Activated naive CD4-positive, alpha-beta T cell treated with anti-CD3 and anti-CD28 coated beads, Interleukin-2, amount 50 U/mL, for 72 hours (primary cell): ENCODE measurements at places on chromosomes 1 and 21.

GRCh38 chr1:13478692-13479091 is 35.1 kb downstream of the LRRC38 start:
- no peak for DNase-seq

GRCh38 chr1:15249081-15249480 is 2.1 kb downstream of the FHAD1 start:
- no peak for DNase-seq

GRCh38 chr1:50422675-50422945 is 633 bp downstream of the DMRTA2 start:
- DNase-seq, result no peak

DNA sequence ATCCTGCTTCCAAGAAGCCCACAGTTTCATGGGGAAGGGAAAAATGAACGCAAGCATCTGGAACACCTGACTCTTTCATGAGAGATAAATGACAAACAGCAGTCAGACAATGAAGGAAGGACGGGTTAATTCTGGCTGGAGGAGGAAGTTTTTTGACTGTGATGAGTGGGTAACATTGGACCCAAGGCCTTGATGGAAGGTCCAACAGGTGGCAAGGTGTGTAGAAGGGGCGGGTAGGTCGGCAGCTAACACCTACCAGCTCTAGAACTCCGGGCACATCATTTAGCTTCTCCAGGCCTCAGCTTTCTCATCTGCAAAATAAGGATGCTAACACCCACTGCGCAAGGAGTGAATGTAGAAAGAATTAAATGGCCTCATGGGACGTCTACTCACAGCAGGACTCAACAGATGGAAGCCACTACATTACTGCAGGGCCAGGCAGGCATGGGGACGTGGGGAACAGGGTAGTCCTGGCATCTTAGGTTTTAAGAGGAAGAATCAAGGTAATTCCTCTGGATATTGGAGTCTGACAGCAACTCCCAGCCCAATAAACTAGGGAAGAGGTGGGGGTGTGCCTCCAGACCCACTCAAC is 12.9 kb downstream of the GLIS1 start:
- DNase-seq, result no peak

GRCh38 chr1:17211377-17211776 is 6.4 kb downstream of the PADI1 start:
- no peak for DNase-seq

- DNase-seq, result no peak
These were observed 1.3 kb downstream of the BRINP3 start for GRCh38 chr1:190476321-190476720.

DNA sequence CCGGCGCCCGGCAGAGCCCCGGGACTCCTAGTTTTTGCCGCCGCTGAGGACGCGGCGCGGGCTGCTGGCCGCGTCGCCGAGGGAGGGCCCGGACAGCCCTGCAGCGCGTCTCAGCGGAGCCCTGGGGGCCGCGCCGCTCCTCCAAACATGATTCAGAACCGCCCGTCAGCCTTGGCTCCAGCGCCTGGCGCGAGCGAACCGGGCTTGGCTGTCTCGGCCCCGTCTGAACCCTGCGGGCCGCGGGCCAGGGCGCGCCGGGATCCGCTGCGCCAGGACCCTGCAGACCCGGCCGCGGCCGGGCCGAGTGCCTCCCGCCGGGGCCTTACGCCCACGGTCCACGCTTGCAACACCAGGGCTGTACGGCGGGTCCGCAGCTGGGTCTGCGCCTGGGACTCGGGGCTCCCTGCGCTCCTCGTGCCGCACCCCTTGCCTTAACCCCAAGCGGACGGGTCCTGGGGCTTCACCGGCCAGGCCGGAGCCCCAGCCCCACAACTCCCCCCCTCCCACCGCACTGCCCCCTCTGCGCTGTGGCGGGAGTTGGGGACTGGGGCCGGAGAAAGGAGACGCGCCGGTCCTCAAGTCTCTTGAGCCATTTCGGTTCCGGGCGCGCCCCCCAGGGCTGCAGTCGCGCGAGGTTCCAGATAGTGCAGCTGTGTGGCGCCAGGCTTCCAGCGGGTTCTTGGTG is 48.4 kb upstream of the CD34 start:
- DNase-seq, result peak; percentile 27

- no peak for DNase-seq
These were observed 6.2 kb upstream of the SLC5A9 start for GRCh38 chr1:48216313-48216712.

DNA sequence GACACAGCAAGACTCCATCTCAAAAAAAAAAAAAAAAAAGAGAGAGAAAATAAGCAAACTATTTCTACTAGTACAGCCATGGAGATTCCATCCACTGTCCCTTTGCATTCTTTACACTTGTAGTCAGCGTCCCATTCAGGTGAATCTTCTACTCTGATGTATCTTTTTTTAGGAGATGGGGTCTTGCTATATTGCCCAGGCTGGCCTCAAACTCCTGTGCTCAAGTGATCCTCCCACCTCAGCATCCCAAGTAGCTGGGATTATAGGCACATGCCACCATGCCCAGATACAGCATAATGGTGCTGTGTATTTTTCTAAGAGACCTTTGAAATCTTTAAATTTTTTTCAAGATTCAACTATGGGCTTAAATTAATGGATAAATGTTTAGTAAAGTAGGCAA is 8.1 kb upstream of the CENPL start:
- DNase-seq, result no peak

GRCh38 chr1:8017495-8018197 is 8.5 kb downstream of the ERRFI1 start:
- DNase-seq, result no peak

- no peak for DNase-seq
These were observed 58.8 kb upstream of the MAN1A2 start for GRCh38 chr1:117308311-117308916.

GRCh38 chr1:66678146-66678545 is 74.1 kb upstream of the DYNLT5 start:
- no peak for DNase-seq

GRCh38 chr21:34009193-34009592 is 64.2 kb upstream of the MRPS6 start:
- no peak for DNase-seq

DNA sequence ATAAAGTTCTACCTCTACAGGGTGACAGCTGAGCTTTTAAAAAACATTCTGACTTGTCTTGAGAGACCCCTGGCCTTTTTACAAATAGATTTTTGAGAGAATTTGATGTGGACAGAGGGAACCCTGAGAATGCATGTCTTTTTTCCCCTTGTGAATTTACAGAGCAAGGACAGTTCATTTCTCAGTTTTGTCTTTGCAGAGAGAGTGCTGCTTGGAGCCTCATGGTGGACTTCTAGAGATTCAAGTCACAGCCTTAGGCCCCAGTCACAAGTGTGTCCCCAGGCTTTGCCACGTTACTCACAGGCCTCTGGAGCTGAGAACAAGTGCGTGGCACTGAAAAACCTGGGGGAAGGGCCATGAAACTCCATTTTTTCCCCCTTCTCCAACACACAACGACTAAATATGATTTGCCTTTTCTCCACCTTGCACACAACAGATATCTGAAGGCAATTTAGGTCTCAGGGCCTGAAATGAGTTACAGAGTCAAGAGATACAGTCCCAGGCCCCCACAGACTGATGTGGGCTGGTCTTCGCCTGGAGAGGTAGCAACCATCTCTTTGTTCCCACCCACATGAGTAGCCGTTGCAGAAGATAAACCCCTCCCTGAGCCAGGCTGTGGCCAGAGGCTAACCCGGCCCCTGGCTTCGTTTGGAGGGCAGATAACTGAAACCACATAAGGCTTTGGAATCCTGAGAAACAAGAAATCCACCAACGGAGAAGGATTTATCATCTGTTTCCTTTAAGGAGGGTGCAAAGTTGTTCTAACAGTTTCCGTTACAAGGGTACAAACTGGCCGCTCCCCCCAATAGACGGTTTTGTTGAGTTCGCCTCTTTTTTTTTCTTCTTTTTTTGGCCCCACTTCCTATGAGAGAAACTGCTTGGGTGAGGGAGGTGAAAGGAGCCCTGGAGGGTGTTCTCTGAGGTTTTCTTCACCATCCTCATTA is 1.0 kb upstream of the PIGV start:
- DNase-seq, result peak; percentile 28

DNA sequence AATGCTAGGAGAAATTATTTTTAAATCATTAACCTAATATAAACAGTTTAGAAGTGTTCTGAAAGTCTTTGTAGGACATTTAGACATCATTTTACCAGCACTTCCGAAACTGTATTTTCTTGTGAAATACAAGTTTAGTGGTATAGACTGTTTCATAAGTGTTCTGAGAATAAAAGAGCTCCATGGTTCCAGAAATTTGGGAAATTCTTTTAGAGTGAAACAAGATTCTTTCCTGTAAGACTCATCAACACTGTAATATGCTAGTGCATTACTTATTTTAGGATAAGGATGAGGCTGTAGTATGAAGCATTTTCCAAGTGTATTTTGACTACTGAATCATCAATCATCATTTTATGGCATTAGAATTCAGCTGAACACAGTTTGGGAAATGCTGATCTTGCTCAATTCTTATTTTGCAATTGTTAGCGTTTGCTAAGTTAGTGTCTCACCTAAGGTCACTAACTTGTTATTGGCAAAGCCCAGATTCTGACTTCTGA is 73.4 kb downstream of the CEP350 start:
- no peak for DNase-seq

- DNase-seq, result no peak
These were observed 14.0 kb upstream of the S100B start for GRCh38 chr21:46618738-46619379.

DNA sequence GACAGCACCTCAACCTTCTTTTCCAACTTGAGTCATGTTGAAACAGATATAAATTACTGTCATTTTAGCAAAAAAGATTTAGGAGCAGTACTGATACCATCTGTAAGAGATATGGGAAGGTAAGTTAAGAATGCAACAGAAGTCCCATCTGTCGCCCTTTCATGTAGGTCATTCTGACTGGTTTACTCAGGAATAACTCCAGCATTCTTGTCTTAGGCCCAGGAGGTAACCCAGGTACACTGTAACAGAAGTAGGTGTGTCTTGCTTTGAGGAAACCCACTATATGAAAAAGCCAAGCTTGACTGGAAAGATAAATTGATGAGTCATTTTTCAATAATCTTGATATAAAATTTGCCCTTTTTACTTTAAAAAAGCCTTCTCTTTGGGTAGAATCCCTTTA is 35.4 kb downstream of the PGM1 start:
- DNase-seq, result no peak

DNA sequence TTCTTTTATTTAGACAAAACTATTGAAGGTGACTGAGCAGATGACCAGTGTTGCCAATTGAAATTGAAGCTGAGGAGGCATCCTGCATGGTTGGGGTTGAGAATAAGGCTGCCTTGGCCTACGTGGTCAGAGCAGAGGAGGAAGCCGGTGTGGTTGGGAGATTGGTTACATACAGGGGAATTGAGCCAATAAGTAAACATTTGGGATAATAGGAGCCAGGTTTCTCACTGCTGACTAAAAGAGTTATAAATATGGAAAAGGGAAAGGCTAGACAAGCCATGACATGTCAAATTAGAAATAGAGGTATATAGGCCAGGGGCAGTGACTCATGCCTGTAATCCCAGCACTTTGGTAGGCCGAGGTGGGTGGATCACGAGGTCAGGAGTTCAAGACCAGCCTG is 15.8 kb downstream of the SNX7 start:
- no peak for DNase-seq

GRCh38 chr1:23913212-23913880 is at the start of gene CNR2:
Gene CNR2, minus strand, starts transcription at chr1:23913362. Its CDS starts 37,745 bp downstream, at chr1:23875617.
- no peak for DNase-seq

DNA sequence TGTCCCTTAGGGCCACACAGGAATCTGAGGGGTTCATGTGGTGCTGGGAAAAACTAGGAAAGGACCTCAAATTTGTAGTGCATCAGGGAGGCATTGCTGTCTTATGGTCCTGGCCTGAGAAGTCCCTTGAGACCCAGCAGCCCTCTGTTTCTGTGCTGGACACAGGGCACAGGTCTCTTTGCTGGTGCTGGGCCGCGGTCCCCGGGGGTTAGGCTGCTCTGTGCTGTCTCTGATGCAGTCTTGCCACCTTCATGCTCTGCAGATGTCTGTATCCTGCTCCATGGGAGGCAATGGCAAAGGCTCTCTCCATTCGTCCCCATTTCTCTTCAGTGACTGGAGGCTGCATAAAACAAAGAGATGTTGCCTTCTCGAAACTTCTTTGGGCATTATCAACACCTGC is 13.0 kb downstream of the EDARADD start:
- no peak for DNase-seq

- no peak for DNase-seq
These were observed 70.6 kb downstream of the TGFB2 start for GRCh38 chr1:218415726-218416125.
